ENCODE measurements at places on chromosomes 5 and 9. TPM values are rescaled to one million over a fixed set of nuclear protein-coding genes. Genes with fewer than 3 reads are reported as not detected.

- no peaks in the 10 kb centered on the region for H3K27me3 ChIP-seq
- no peaks in the 10 kb centered on the region for H3K36me3 ChIP-seq
- no peaks in the 10 kb centered on the region for H3K4me1 ChIP-seq
- H3K4me3 ChIP-seq = no peak overlapping the region
These were observed 8.5 kb downstream of the HK3 start for GRCh38 chr5:176890455-176891330.

C5orf58 gene
- total RNA-seq = not detected

HARS1 gene
- 68.7 TPM for total RNA-seq

PKD2L2 gene
- total RNA-seq = not detected

CD14 gene
- total RNA-seq = 34.9 TPM
